Effector memory CD4-positive, alpha-beta T cell (primary cell): ENCODE measurements at places on chromosomes 11 and 22.

DNA sequence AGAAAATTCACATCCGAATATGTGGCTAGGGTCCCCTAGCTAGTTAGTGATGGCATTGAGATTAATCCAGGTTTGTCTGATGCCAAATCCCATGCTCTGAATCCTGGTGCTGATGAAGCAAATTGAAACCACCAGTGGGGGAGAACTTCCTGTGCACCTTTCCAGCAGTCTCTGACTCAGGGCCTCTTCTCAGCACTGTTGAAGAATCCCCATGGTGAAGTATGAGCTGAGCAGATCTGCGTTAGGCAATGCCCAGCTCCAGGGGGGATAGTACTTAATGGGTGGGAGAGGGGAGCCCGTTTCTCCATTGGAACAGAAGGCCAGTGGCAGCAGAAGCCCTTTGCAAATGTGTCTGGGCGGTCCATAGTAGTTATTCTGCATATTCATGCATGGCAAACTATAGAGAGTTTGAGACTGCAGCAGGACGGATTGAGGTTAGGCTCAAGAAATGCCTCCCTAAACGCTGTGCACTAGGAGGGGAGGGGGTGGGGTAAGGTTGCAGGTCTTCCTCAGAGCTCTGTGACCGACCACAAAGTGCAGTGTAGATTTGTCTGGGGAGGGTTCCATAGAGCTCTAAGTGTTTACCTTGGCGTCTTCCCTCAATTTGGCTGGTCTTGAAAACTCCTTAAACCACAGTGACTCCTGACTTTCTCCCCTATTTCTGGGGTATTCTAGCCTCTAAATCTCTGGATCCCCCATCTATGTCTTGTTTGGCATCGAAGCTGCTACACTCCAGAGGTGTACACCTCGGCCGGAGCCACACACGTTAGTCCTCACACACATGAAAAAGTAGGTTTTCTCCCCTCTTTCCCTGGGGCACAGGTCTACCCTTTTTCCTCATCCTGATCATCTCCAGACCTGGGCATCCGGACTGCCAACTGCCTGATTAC lies 4.8 kb downstream of the POU2F3 start:
- DNase-seq = no peak

- no peak for DNase-seq
Measured at GRCh38 chr22:30481711-30482110, 9.9 kb upstream of the SEC14L3 start.

DNA sequence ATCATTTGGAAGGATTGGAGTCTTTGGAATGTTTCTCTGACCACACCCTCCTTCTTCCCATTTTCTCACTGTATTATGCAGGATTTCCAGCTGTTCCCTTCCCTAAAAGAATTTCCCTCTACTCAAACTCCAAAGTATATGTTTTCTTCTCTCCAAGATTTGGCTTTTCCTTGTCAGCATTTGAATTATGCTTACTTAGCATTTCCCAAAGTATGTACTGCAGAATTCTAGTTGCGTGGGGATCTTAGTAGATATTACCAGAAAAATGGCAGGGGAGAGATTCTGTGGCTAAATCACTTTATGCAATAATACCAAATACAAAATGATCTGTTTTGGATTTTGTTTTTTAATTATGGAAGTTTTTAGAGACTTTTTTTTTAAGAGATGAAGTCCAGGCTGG lies 142.3 kb downstream of the OR4C45 start:
- no peak for DNase-seq

GRCh38 chr11:3161309-3161708 lies 3.8 kb downstream of the OSBPL5 start:
- no peak for DNase-seq

- DNase-seq = no peak
Measured at GRCh38 chr11:28815110-28815509, 706.9 kb downstream of the METTL15 start.

DNA sequence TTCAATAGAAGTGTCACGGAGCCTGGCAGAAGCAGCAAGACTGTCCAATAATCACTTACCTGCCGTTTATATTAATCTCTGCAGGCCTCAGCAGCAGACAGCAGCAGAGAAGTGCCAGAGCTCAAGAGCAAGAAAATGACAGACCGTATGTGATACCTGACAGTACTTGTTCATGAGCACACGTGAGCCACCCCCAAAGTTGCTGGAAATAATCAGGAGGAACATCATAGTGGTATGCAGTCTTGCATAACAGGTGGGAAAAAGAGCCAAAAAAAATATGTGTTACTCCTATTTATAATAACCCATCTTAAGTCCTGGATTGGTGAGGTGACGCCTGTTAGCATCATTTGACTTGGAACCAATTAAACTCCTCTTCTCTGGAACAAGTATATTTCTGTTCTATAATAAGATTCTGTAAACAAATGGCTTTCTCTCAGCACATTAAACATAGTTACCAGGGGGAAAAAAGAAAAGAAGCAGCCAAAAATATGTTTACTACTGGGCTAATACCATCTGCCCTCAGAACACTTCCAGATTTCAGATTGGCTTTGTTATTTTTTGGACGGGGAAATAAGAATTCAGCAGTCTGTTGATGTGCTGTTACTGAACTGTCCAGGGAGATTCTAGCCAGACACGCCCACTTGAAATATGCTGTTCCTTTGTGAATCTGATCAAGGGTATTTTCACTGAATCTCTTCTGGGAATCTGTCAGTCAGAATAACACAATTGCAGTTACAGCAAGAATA lies 7.9 kb upstream of the SLN start:
- no peak for DNase-seq

DNA sequence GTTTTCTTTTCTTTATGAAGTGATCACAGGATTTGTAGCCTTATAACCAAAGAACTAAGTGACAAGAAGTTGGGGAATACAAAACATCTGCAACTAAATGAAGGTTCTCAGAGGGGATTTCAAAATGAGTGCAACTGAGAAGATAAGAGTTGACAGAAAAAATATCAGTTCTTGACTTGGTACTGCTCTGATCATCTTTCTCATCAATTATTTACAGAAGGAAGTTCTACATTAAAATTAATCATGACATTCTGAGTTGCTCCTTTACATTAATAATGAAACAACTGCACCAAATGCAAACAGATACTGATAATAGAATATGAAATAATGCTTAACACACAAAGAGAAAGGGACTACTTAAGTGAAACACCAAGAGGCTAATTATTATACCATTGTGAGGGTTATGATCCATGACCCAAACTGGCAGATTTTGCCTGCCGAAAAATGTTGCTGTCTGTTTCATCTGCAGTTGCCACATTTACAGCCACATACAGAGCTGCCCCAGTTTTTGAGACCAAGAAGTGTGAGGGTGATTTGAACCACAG lies 561.9 kb upstream of the ANO5 start:
- no peak for DNase-seq

DNA sequence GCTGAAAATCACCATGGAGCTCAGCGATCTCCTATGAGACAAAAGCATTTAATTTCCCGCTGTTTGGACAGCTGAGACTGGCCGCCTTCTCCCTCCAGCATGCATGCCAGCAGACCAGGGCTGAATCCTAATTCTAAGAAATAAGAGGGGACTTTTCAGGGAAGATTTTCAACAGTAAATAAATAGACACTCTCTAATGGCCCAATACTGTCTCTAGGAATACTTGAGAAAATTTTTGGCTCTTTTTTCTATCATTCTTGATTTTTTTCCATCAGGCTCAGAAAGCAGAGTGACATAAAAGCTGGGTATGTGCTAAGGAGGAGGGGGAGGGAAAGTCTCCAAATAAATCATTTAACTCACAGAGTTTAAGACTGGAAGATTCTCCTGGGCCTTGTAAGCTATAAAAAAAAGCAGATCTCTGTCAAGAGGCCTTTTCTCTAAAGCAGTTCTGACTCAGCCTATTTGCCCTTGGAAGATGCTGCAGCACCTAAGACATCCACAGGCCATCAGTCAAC lies 17.6 kb upstream of the SPON1 start:
- DNase-seq = no peak

GRCh38 chr22:48314073-48314472 lies 1513.6 kb downstream of the BRD1 start:
- DNase-seq = no peak

DNA sequence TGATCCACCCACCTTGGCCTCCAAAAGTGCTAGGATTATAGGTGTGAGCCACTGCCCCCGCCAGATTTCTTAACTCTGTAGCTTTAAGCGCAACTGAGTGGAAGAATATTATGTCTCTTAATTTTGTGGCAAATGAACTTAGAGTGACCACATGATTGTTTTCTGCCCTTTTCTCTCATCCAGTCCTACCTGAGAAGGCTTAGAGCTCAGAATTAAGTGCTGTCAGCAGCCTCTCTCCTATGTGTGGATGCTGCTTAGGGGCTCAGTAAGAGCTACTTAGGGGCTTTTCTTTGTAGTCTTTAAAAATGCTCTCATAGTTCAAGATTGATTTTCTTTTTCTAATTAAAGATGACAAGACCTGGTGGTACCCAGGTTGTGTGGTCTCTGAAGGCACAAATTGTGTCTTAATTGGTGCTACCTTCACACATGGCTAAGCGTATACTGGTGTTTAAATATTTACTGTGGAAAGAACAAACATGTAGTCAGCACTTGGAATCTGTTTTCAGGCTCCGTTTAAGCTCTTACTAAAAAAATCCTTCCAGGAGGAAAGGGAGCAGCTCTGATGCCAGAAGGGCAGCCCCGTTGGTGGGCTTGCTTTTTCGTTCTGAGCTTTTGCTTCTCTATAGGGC lies 59.3 kb downstream of the DEPDC5 start:
- DNase-seq = no peak

DNA sequence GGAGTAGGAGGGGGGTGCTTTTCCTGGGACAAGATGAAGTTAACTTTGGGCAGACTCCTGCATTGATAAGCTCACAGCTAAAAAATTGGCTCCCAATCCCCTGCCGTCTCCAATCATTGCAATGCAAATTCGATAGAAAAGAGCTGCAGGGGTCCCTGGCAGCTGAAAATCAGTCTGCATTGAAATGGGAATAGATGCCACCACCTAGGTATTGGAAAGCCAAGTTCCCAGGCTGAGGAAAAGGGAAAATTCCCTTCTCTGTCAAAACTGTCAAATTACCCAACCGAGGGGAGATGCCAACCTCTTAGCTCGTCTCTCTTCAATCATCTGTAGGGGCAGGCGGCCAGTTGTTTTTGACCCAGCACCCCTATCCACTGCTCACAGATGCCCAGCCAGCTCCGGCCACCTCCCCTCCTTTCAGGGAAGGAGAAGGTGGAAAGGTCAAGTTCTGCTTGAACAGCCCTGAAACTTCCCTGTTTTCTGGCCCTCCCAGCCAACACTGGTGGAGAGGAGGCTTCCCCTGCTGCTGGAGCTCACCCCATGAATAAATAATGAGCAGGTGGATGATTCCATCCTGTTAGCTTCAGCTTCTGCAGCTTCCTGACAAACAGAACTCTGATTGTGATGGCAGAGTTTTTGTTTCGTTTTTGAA lies 916.3 kb downstream of the TBC1D22A start:
- DNase-seq = no peak
